ENCODE measurements at places on chromosomes 13 and 19.
A peak's percentile ranks its signal among the peaks of the same experiment; 100 is the strongest.

DNA sequence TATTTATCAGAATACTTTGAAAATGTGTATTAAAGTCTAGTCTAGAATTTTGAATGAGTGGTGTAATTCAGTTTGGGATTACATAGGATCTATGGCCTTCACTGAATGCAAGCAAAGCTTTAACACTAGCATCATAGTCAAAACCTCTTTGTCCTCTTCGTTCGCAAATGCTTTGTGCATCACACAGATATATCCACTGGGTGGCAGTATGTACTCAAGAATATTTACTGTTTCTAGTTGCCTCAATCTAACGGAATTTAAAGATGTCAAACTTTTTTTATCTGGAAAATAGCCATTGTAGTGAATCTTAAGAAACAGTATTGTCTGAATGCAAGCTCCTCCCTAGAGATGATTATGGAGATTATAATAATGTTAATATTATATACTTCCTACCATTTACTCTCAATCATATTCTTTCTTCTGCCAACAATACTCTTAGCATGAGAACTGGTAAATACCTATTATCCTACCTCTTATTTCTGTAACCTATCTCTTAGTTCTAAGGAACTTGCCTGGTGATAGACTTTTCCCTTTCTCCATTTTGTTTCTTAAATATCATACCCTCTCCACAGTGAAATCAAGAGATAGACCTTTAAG, 25.8 kb downstream of the LACC1 start:
- DNase-seq, result peak; percentile 73

DNA sequence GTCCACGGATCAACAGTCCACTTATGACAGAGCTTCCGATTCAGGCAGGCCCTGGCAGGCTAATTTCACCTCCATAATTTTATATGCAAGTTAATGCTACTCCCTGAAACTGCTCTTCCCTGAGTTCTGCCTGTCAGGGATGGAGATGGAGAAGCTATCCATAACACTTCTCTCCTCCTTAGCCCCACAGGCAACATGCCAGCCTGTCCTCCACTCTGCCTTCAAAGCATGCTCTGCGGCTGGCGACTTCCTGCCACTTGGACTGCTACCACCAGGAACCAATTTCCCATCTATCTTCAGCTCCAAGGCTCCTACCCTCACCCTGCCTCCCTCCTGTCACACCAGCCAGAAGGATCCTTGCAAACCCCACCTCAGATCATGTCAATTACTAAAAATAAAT, 35.4 kb downstream of the GSX1 start:
- DNase-seq, result no peak

- no peak for DNase-seq
Measured at GRCh38 chr13:107842562-107843180, 372.7 kb downstream of the LIG4 start.

GRCh38 chr19:42132851-42133528, 744 bp upstream of the POU2F2 start:
- peak; percentile 70 for DNase-seq

GRCh38 chr13:80010286-80010831, 330.6 kb downstream of the SPRY2 start:
- no peak for DNase-seq

- no peak for DNase-seq
Measured at GRCh38 chr13:39965309-39965708, 309.8 kb downstream of the COG6 start.

GRCh38 chr13:111068009-111068350, 47.1 kb upstream of the ARHGEF7 start:
- no peak for DNase-seq

DNA sequence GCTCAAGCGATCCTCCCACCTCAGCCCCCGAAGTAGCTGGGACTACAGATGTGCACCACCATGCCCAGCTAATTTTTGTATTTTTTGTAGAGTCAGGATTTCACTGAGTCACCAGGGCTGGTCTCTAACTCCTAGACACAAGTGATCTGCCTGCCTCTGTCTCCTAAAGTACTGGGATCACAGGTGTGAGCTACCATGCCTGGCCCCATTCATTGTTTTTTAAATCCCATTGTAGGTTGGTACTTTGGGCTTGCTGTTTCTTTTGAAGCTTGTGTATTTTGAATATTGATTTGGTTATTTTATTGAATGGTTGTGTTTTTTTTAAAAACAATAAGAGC, 26.7 kb downstream of the ZMYM2 start:
- DNase-seq, result no peak

- DNase-seq, result peak; percentile 96
Measured at GRCh38 chr19:4402171-4403004, at the start of gene CHAF1A. CHAF1A (plus strand) TSS chr19:4402640; CDS start chr19:4402763, 123 bp downstream.

DNA sequence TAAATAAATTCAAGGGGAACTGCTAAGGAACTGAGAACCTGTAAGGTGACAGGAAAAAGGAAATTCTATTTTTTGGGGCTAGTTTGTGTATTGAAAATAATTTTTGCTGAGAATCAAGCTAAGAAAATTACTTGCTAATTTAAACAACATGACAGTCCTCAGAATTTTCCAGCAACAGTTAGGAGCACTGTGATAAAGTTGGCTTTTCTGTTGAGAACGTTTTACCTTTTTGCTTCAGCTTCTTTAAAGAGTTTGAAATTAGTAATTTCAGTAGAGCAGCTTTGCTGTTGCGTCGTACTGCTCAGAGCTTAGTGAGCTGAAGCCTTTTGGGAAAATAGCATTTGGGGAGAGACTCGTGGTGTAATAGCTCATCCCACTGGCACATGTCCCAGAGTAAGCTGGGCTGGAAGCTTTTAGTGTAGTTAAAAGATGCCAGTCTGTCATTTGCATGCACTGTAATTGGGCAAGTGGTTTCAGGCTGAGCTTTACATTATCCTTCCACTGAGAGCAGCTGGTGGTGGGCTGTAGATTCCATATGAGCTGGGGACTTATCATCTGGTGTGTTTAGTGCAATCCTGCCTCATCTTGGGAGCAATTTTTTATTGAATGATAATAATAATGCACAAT, 69.8 kb downstream of the LRCH1 start:
- no peak for DNase-seq

DNA sequence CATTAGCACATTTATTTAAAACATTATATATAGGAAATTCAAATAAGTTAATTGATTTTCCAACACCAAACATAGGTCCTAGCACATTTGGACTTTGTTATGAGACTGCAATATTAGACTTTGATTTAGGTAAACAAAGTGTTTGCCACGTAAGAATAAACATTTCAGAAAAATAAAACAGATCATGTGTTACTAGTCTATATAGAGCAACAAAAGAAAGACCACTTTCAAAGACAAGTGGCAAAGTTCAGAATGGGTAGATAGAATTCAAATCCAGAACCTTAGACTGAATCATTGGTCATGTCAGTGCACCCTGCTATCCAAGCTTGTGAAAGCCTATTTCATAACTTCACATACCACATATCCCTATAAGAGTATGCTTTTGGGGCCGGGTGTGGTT, 66.7 kb upstream of the PRR20A start:
- no peak for DNase-seq

- no peak for DNase-seq
Measured at GRCh38 chr19:1932395-1932794, 8.6 kb upstream of the CSNK1G2 start.

DNA sequence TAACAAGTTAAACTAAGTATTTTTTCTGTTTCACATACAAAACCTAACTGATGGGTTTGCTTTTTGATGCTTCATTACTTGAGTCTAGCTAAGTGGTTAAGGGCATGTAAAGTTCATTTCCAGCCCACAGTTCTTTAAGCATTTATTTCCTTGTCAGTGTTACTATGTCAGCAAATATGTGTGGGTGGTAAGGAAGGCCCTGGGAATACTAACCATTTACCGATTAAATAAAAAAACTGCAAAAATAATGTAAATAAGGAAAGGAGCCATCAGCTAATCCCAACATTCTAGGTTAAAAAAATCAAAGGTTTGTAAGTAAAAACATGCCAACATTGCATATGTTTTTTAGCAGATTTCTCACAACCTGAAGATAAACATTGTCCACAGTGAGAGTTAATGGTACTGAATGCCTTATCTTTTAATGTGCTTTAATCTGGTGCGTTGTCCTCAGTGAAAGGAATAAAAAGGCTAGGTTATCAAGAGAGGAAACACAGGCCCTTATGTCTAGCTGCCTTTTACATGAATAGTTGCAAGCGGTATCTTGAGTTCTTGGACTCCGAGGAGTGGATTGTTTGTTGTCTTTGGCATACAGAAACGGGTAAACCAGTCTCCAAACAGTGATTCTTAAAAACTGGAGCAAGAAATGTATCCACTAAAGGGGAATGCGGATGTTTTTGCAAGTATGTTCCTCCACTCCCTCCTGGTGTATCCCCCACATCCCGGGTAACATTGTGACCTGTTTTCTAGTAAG, 949.6 kb upstream of the SLC10A2 start:
- no peak for DNase-seq

DNA sequence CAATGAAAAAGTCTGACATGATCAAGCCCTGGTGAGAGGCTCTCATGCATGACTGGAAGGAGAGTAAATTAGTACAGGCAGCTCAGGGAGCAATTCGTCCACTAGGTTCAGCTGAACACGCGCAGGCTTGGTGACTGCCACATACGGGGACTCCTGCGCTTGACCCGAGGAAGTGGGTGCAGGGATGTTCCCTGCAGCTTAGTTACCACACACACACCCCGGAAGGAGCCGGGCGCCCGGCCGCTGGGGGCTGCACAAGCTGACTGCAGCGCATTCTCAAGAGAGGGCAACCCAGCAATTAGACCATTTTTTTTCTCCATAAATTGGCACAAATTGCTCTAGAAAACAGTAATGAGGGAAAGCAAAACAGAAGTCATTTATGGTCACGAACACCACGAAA, 23.0 kb upstream of the MIER2 start:
- no peak for DNase-seq

- no peak for DNase-seq
Measured at GRCh38 chr13:52156724-52157261, 2.6 kb downstream of the NEK3 start.

DNA sequence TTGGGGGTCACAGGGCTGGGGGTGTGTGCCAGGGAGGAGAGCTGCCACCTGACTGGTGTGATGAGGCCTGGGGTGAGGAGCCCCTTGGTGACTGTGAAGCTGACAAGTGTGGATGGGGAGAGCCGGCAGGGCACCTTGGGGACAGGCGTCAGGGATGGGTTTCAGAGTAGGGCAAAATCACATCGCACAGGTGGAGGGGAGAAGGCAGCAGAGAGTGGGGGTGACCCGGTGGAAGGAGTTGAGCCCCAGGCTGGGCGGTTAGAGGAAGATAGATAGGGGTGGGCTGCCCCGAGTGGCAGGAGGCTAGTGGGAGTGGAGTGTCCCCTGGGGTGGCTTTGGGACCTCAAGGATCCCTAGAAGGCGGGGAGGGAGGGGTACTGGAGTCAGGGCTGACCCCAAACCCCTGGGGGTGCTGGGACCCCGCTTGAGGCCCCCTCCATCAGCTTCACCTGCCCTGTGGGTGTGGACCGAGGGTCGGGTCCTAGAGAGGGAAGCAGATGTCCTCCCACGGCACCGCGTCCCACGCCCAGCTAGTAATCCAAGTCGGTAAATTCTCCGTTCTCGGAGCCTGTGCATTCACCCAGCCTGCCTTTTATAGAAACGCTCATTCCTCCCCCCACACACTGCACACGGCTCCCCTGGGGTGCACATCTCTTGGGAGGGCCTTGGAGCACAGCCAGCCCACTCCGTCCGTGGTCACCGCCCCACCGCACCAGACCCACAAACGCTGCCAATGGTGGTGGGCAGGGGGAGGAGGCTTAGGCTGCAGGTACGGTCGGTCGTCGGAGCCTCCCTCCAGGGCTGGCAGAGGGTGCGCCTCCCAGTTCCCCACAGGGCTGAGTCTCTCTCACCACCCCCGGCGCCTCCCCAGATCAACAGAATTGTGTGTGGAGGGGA, 2.4 kb downstream of the CTXN1 start:
- DNase-seq, result no peak

- DNase-seq, result no peak
Measured at GRCh38 chr19:16368385-16369305, 44.0 kb downstream of the KLF2 start.

- DNase-seq, result no peak
Measured at GRCh38 chr19:41926028-41926762, 2.1 kb downstream of the ERFL start.

DNA sequence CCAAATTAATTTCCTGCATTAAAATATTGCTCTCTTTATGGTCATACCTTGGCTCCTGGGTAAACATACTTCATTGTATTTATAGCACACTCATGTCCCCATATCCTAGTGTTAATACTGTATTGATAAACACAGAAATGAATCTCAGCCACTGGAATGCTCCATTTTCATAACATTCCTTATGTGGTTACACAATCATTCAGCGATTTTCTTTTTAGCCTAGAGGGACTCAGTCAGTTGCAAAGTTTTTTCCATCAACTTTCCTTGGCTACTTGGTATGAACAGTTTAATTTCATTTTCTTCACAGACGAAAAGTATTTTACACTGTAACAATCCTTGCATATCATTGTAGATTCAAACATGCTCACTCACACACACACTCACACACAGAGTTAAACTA, 471.5 kb downstream of the FGF14 start:
- DNase-seq, result no peak

DNA sequence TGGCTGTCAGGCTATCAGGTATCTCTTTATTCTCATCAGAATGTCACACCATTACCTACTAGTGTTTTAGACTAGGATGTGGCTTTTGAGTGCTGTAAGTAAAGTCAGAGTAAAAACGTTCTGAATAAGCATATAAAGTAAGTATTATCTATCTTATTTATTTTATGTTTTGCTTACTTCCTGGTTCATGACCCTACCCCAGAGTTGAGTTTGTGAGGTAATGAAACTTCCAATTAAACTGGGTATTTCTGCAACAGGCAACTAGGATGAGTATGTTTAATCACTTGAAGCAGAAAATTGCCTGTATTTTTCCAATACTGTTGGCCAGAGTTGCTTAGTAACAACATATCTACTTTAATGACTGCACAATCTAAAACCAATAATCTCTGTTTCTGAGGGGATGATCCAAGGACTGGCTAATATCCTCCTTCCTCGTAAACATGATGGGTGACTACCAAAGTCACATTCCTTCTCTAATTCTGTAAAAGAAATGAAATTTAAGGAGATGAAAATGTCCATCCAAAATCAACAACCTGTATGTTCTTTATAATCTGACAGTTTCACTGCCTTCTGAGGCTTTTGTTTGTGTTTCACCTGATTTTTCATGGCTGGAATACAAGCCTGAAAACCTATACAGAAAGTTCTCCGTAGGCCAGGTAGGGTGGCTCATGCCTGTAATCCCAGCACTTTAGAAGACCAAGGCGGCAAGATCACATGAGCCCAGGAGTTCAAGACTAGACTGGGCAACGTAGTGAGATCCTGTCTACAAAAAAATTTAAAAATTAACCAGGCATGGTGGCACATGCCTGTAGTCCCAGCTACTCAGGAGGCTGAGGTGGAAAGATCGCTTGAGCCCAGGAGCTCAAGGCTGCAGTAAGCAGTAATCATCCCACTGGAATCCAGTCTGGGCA, 83.1 kb downstream of the ABCC4 start:
- DNase-seq, result peak; percentile 74

- DNase-seq, result no peak
Measured at GRCh38 chr19:14183741-14184350, 22.1 kb downstream of the ADGRL1 start.

GRCh38 chr13:39134574-39134973, 96.3 kb downstream of the NHLRC3 start:
- no peak for DNase-seq

GRCh38 chr13:33763021-33763420, 54.9 kb upstream of the RFC3 start:
- DNase-seq, result no peak

- peak; percentile 19 for DNase-seq
Measured at GRCh38 chr19:47699360-47699917, 13.8 kb upstream of the EHD2 start.
